ELR (cell line): ENCODE measurements at places on chromosomes 12 and 14.

DNA sequence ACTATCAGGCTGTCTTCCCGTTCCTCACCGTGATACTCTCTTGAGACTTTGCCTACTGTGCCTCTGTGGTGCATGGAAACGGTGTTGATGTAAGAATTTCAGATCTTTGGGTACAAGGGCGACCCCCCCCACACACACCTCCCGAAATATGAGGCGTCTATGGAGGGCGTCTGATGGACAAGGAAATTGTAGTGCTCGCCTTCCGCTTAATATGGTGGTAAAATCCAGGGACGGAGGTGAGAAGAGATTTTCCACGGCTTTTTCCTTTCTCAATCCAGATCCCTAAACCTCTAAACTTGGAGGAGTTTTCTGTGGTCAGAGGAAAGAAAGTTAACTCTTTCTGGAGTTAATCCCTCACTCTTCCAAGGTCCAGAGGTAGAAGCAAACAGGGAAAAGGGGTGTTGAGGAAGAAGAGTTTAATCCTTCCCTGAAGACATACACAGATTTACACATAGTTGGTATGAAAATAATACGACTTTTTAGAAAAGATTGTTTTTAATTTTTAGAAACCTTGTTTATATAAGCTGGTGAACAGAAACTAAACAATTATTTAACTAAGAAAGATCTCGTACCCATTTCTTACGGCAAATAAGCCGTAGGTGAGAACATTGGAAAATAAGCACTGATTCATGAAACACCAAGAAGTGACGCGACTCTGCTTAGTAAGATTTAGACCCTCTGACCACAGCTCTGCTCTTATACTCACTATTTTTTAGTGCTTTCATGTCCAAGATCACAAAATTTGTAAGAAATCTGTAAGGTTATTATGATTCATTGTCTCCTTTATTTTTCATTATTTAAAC lies 23.1 kb upstream of the RNASE12 start:
- peak; percentile 44 for DNase-seq

DNA sequence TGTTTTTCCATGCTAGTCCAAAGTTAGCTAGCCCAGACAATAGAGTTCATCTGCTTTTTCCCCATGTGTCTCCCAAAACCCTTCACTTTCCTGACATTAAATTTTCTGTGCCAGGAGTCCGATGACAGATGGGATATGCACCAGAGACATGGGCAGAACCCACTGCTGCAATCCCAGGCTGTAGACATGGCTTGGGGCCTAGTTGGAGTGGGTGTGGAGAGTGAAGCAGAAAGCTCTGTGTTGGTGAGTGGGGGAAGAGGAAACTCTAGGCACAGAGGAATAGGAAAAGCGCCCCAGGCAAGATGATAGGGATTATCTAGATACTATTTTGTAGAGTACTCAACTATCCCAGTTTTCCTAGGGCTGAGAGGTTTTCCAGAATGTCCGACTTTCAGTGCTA lies 4.8 kb upstream of the KRT74 start:
- DNase-seq, result no peak

DNA sequence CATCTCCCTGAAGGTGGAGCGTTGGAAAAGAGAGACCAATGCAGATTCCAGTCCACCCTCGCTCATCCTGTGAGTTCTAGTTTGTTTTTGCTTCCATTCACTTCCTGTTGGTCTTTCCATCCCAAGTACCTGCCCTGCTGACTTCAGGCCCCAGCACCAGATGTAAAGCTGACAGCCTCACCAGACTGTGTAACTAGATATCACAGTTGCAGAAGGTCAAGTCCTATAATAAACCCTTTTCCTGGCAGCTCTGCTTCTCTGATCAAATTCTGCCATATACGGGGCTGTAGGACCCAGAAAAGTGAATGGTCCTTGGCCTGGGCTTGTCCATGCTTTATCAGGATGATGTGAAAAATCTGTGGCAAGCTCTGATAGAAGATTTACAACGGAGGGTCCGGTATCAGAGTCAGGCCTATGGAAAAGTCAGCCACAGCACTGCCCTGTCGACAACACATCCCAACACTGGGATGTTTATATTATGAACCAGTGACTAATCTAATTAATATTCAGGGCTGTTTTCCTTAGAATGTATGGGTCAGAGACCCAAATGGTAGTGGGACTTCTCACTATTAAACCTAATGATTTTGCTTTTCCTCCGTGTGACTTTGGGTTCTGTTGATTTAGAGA lies 42.1 kb downstream of the CCDC175 start:
- DNase-seq, result peak; percentile 28

- DNase-seq, result no peak
Observed at GRCh38 chr12:4137015-4137414, 136.5 kb upstream of the CCND2 start.

DNA sequence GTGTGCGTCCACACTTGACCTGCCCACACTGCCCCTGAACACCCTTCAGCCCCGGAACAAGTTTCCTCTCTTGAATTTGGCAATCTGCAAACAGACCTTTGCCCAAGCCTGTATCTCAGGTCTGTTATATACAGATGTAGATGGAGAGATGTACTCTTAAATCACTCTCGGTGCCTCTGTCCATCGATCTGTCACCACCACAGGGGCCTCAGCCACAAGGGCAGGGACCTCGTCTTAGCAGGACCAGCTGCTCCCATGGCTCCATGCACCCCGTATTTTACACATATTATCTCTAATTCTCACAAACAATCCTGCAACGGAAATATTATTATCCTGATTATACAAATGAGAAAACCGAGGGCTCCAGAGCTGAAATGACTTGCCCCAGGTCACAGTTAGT lies 313.4 kb downstream of the BCL11B start:
- DNase-seq, result no peak

DNA sequence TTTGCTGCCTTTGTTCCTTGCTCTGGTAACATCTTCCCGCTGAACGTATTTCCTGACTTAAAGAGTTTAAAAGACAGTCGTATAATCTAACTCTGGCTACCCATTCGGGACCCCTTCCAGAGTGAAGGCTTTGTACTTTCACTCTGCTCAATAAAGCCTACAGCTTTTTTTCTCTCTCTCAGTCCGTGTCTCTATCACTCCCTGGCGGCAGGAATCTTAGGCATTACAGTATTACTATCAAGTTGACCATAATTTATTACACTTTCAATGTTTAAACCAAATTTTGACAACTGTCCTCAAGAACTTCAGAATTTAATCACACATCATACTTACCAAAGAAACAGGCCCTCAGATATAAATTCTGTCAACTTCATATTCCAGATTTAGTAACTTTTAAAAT lies 967.9 kb downstream of the FSCB start:
- DNase-seq, result peak; percentile 57

- no peak for DNase-seq
Observed at GRCh38 chr14:23827100-23827892, 126.3 kb upstream of the DHRS4 start.

GRCh38 chr12:126385785-126386184 lies 1320.5 kb downstream of the AACS start:
- no peak for DNase-seq

DNA sequence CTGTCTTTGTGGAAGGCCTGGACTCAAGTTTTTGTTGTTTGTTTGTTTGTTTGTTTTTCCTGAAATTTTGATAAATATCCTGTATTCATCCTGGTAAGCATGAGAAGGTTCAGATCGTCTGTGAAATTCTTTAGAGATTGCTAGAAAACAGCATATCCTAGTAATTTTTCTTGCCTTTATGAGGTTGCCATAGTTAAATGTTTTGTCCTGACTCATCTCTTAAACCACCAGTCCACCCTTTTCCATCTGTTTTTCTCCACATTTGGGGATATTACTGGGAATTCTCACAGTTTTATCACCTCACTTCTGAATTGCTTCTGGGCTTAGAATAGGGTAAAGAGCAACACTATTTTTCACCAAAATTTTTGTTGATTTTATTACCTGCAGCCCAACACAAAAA lies 248.3 kb downstream of the FBXL14 start:
- peak; percentile 50 for DNase-seq

DNA sequence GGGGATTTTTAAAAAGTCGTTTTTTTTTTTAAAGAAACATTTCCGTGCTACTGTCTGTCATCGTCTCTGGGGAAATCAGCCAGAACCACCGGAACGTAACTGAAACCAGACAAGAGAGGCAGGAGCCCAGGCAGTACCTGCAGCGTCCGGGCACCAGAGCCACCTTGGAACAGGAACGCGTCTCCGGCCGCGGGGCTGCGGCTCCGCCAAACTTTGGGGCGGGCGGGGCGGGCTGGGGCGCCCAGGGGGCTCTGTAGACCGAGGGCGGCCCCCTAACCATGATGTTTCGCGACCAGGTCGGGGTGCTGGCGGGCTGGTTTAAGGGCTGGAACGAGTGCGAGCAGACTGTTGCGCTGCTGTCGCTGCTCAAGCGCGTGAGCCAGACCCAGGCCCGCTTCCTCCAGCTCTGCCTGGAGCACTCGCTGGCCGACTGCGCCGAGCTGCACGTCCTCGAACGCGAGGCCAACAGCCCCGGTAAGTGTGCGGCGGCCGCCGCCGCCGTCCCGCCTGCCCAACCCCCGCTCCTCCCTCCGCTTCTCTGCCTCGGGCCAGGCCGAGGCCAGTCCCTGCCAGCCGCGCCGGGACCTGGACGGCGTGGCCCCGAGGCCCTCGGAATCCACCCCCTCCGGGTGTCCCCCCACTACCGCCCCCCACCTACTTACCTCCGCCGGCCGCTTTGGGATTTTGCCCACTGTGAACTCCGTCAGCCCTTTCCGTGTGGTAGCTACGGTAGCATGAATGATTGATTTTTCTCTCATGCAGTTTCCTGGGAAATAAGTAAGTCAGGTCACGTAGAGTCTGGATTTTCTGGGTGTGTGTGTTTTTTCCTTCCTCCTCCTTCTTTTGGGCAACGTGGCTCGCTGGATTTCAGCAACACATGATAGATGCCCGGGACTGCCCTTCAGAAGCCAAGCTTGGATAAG lies 972 bp downstream of the SAMD4A start:
- peak; percentile 57 for DNase-seq

- peak; percentile 23 for DNase-seq
Observed at GRCh38 chr14:28901631-28902030, 135.0 kb downstream of the FOXG1 start.

GRCh38 chr12:2613326-2614073 lies 181.3 kb upstream of the FKBP4 start:
- peak; percentile 98 for DNase-seq
